Brain pericyte (primary cell): ENCODE measurements at places on chromosomes 7 and 10.

DNA sequence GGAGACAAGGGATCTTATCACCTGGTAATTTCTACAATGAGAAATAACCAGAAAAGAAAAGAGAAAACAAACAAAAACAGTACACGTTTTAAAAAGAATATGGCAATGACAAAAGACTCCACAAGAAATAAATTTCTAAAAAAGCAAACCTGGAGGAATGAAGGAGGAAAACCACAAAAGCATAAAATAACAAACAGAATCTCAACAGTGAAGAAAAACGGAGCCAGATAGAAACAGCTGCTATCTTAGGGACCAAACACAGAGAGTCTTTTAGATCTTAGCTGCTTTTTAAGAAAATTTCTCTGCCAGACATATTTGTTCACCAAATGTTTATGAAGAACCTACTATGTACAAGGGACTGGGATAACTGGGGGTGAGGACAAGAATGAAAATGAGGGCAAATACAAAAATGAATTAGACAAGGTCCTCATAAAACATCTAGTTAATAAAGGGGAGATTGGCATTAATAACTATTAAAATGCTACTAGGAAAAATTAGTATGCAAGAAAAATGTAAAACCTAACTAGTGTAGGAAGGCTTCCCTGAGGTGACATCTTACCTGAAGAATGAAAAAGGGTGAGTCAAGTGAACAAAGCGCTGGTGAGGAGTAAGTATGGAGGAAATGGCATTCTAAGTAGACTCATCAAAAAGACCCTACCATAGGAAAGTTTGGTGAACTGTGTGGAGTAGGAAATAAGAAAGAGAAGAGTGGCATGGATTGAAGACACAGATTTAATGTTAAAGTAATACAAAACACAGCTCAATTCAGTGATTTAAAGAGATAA lies 34.3 kb downstream of the WASL start:
- no peak for DNase-seq

DNA sequence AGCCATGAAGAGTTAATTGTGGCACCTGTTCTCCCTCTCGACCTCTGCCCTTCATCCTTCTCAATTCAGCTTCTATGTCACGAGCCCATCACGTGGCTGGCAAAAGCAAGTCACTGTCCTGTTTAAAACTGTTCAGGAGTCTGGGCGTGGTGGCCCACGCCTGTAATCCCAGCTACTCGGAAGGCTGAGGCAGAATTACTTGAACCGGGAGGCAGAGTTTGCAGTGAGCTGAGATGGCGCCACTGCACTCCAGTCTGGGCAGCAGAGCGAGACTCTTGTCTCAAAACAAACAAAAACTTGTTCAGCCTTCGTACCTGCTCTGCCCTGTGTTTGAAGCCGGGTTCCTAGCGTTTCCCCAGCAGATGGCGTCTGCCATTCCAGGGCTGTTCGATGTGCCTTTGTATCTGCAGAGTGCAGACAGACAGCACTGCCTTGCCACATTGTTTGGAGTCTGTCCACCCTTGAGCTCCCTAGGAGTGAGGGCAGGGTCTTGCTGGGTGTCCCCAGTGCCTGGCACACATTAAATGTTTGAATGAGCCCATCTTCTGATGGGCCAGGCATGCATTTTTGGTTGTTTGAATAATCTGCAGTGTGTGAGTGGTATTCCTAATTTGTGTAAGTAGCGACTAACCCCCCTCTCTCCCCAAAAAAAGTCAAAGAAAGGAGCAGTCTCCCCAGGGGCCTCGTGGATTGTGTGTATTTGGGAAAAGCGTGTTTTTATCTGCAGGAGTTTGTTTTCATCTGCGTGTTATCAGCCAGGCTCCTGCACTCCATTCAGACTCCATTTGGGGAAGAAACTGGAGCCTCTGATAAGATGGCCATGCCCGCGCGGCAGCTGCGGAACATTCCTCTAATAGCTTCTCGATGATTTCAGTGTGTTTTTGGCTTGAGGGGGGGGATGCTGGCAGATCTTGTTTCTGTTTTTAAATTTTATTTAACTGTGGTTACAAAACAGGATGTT lies 61.2 kb downstream of the DNAJB6 start:
- no peak for DNase-seq

DNA sequence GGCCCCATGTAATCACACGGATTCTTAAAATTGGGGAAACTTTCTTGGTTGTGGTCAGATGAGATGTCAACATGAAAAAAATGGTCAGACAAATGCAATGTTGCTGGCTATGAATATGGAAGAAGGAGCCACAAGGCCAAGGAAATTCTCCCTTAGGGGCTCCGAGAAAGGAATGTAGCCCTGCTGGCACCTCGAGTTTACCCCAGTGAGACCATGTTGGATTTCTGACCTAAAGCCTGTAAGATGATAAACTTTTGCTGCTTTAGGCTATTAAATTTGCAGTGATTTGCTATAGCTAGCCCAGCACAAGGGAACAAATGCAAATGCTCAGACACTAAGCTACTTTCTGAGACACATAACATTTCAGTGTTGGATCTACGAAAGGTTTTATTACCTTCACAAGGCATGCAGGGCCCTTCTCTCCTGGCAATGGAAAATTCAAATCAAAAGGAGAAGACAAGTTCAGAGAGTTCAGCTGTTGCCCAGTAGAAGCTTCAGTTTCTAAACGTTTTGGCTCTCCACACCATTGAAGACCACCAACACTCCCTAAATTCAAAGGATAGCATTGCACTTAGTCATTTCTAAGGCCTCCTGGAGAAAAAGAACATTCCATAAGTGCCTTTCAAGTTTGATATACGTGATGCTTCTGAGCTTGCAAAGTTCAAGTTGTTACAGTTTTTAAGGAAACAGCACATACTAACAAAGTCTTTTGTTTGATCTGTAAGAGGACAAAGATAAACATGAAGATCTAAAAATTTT lies 23.4 kb downstream of the MCMBP start:
- DNase-seq: no peak

GRCh38 chr7:120583899-120584586 lies 273.9 kb downstream of the TSPAN12 start:
- DNase-seq: no peak

GRCh38 chr7:136359333-136359903 lies 382.3 kb upstream of the MTPN start:
- DNase-seq: no peak
